ENCODE measurements at places on chromosomes 5 and 9. TPM values are rescaled to one million over a fixed set of nuclear protein-coding genes. Genes with fewer than 3 reads are reported as not detected.

STPG3 gene
- not detected for total RNA-seq

CER1 gene
- total RNA-seq = not detected

PLAC8L1 gene
- not detected for total RNA-seq

ARRDC1 gene
- 21.9 TPM for total RNA-seq

PCDHGB1 gene
- total RNA-seq = 0.30 TPM

TPPP gene
- 0.17 TPM for total RNA-seq

TMEM38B gene
- 5.9 TPM for total RNA-seq

TMC1 gene
- not detected for total RNA-seq

CCDC152 gene
- total RNA-seq = 4.0 TPM

TEX48 gene
- total RNA-seq = not detected

Measured in bronchus fibroblast of lung (primary cell).